ENCODE measurements at places on chromosomes 12 and 14. TPM values are rescaled to one million over a fixed set of nuclear protein-coding genes. Genes with fewer than 3 reads are reported as not detected.

GRCh38 chr14:20499881-20500280 is 5.5 kb upstream of the RNASE10 start:
- no peak for DNase-seq

GRCh38 chr12:48824112-48824511 is 5.8 kb downstream of the CACNB3 start:
- no peak for DNase-seq

GRCh38 chr12:17588968-17589367 is 501.0 kb downstream of the RERGL start:
- no peak for DNase-seq

DNA sequence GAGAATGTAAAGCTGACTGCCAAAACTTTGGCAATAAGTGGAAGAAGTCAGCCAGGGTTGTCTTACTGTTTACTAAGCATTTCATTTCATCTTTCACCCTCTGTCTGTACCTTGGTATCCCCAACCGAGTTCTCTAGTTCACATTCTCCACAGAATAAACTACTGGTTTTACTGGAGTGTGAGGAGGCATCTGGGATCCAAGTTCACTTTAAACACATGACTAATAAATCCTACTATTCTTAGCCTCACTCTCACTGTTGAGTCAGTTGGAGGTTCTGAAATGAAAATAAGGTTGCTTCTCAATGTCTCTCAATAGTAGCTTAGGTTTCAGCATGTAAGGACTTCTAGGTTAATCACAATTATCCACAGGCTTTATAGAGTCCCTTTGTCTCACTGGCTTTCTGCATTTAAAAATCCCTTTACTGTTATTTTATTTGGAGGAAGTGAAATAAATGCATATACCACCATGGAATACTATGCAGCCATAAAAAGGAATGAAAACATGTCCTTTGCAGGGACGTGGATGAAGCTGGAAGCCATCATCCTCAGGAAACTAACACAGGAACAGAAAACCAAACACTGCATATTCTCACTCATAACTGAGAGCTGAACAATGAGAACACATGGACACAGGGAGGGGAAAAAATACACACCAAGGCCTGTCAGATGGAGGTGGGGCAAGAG is 95.8 kb downstream of the EPS8 start:
- DNase-seq: no peak

The KRT4 gene
- not detected for total RNA-seq

- DNase-seq: peak; percentile 55
Observed at GRCh38 chr14:99654235-99654985, 9.5 kb downstream of the HHIPL1 start.

DNA sequence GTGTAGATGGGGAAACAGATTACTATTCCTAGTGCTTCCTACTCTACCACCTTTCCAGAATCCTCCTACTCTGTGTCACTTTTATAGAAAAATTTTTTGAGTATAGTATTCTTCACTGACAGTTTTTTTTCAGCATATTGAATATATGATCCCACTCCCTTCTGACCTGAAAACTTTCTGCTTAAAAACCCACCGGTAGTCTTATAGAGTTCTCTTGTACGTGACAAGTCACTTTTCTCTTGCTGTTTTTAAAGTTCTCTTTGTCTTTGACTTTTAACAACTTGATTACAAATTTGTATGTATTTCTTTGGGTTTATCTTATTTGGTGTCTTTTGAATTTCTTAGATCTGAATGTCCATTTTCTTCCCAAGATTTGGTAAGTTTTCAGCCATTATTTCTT is 133.6 kb upstream of the SLC38A2 start:
- DNase-seq: no peak

The TAS2R46 gene
- 0.79 TPM for total RNA-seq

GRCh38 chr12:124994437-124994975 is 1.1 kb downstream of the BRI3BP start:
- DNase-seq: no peak

The ADAMTS20 gene
- not detected for total RNA-seq

DNA sequence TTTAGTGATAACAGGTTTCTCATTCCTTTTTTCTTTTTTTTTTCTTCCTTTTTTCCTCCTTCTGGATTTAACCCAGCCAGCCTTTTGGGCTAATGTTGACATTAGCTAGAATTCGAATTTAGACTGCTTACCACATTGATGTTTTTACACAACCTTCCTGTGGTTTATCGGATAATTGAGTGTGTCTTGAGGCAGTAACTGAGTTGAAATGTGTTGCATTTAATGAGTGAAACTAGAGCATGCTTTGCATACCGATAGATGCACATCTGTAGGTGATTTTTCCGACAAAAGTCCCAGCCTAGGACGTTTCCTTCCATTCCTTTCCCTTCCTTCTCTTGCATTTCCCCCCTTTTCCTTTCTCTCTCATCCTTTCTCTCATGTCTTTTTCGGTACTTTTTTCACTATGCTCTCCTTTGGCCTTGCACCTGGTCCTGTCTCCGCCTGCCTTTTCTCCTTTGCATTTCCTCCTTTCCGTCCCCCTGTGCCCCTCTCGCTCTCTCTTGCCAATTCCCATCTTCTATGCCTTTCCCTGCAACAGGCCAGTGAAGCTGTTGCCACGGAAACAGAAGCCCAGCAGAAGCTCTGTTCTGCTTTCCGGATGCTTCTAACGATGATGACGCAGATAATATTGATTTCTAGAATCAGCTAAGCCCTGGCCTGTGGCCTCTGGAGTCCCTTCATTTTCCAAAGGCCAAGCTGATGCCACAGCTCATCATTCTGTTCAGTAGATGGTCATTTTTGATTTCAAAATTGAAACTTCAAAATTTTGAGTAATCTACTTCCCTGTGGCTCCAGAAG is 76.1 kb downstream of the SLC25A47 start:
- DNase-seq: no peak

The CLEC4D gene
- not detected for total RNA-seq

The CLEC14A gene
- 90.1 TPM for total RNA-seq
